ENCODE measurements at places on chromosomes 4 and X.

- no peak for DNase-seq
These were observed 14.8 kb downstream of the GIMD1 start for GRCh38 chr4:106353786-106354185.

DNA sequence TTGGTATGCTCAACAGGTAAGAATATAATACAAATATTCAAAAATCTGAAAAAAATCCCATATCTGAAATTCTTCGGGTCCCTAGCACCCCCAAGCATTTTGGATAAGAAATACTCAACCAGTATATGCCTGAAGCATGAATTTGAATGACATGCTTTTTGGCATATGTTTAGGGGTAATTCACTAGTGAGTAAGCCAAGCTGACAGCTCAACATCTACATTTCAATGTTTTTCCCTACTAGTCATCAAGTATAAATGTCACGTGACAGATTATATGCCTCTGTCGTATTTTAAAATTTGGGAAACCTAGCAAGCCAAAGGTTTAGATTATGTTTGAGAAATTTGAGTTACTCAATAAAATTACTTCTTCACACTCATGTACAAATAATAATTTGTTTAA lies 125.1 kb downstream of the FGF16 start:
- DNase-seq, result no peak

- DNase-seq, result no peak
These were observed 32.1 kb upstream of the VEGFC start for GRCh38 chr4:176824645-176825366.

- DNase-seq, result no peak
These were observed at the start of gene TRO for GRCh38 chrX:54920610-54921426. Gene TRO, plus strand, starts transcription at chrX:54920824. Its CDS starts 1,423 bp downstream, at chrX:54922247.

DNA sequence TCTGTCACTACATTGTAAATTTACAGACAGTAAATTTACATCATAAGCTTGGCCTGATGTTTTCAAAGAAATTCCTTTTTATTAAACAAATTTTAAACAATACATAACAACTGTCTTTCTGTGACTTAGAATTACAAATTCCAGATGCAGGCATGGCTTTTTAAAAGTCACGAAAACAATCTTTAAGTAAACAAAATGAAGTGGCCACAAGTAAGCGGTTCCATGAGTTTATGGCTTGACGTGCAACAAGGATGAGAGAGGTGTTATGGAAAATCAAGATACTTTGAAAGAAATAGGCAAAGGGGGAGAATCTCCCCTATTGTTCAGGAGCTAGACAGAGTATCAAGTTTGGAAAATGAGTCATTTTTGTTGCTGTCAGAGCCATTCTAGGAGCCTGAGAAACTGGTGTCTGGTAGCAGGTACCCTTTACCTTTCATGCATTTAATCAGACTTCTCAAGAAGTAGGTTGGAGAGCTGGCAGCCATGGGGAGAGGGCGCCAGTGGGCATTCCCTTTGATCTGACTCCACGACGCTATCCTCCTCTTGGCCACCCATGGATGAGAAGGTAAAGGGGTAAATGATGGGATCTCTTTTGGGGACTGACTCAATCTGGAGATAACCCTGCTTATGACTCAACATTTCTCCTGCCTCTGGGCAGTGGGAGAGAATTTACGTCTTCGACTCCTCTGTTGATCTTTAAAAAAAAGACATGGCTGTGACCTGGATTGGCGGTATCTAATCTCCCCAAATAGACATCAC lies 217.2 kb downstream of the SPRY1 start:
- DNase-seq, result no peak

DNA sequence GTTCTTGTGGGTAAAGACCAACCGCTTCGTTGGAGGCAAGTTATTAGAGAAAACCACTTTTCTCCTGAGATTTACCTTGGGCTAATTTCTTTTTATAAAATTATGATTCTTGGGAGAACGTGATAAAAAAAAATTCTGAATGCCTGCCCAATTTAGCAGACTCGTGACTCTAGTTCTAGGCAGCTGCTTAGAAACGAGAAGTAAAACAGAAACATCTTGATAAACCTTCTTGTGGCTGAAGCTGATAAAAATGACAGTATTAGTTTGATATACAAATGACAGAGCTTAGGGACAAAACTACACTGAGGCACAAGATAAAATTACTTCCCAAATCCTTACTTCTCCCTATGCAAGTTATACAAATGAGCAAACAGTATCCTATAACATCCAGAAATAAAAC lies 458.9 kb upstream of the TEX13C start:
- no peak for DNase-seq

- no peak for DNase-seq
These were observed 54.3 kb downstream of the LRBA start for GRCh38 chr4:150960818-150961217.

- DNase-seq, result no peak
These were observed 94.5 kb downstream of the ANXA3 start for GRCh38 chr4:78645853-78646757.

DNA sequence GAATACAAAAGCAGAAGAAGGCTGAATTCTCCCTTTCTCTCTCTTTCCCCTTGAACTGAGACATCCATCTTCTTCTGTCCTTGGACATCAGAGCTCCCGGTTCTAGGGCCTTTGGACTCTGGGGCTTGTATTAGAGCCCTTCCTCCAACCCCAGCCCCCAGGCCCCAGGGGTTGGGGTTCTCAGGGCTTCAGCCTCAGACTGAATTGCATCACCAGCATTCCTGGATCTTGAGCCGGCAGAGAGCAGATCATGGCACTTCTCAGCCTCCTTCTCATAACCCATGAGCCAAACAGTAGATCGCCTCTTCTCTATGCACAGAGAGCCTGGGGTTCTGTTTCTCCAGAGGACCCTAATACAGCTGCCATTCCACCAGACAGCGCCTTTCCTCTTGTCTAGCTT lies 25.3 kb upstream of the CLDN24 start:
- no peak for DNase-seq

- no peak for DNase-seq
These were observed 2.6 kb upstream of the HPGDS start for GRCh38 chr4:94345266-94345665.

- no peak for DNase-seq
These were observed 52.8 kb downstream of the PDLIM5 start for GRCh38 chr4:94504545-94504944.

GRCh38 chr4:170122252-170122651 lies 32.5 kb upstream of the AADAT start:
- DNase-seq, result no peak

- no peak for DNase-seq
These were observed 53.6 kb downstream of the EVC2 start for GRCh38 chr4:5654791-5655190.

DNA sequence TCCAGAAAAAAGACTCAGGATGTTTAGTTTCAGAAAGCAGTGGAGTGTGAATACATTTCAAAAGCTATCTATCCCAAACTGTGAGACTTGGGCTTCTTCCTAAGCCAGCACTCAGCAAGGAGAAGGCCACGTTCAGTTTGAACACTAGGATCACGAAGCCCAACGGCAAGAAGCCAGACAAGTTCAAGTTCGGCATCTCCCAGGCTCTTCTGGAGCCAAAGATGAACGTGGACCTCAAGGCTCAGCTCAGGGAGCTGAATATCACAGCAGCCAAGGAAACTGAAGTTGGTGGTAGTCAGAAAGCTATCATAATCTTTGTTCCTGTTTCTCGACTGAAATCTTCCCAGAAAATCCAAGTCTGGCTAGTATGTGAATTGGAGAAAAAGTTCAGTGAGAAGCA lies 7.6 kb downstream of the PLAC1 start:
- DNase-seq, result no peak

- DNase-seq, result no peak
These were observed 15.6 kb upstream of the LAP3 start for GRCh38 chr4:17561195-17561909.

DNA sequence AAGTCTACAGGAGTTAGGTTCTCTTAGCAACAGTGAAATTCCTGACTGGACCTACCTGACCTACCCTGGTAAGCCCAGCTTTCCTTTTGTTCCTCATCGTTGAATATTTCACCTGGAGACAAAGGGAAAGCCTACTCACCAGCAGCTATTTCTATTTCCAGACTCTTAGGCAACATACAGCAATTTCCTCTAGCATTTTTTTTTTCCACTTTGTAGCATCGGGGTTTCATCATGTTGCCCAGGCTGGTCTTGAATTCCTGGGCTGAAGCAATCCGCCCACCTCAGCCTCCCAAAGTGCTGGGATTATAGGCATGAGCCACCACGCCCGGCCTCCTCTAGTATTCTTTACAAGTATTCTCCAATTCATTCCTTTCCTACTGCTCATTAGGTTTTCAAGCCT lies 6.8 kb upstream of the S100G start:
- DNase-seq, result no peak

DNA sequence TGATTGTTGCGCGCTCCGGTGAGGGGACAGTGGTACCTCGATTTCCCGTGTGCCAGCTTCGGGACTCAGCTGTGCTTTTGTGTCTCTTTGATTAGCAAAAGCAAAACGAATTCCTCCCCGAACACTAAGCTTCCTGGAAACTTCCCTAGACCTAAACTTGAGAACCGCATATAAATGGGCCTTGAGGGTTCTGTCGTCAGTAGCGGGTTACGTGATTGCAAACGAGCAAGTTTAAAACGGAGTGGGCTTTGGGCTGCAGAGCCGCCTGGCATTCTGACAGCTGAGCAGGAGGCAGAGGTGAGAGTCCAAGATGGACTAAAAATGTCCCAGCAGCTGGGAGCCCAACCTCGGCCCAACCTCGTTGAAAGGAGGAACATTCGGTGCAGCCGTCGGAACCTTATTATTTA lies 1.2 kb upstream of the TAPT1 start:
- DNase-seq, result no peak

DNA sequence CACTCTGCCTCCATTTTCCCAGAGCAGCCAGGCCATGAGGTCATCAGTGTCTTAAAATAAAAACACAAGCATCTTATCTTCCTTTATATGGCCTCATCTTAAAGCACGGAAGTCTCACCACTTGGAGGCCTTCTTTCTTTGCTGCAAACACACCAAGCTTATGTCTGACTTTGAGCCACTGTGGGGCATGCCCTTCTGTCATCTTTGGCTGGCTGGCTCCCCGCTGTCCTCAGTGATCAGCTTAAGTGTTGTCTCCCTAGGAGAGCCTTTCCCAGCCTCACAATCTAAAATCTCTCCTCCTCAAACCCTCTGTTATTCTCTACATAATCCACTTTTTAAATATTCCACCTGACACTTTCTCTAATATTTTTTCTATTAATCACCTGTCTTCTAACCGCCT lies 191.6 kb upstream of the TTC29 start:
- no peak for DNase-seq

DNA sequence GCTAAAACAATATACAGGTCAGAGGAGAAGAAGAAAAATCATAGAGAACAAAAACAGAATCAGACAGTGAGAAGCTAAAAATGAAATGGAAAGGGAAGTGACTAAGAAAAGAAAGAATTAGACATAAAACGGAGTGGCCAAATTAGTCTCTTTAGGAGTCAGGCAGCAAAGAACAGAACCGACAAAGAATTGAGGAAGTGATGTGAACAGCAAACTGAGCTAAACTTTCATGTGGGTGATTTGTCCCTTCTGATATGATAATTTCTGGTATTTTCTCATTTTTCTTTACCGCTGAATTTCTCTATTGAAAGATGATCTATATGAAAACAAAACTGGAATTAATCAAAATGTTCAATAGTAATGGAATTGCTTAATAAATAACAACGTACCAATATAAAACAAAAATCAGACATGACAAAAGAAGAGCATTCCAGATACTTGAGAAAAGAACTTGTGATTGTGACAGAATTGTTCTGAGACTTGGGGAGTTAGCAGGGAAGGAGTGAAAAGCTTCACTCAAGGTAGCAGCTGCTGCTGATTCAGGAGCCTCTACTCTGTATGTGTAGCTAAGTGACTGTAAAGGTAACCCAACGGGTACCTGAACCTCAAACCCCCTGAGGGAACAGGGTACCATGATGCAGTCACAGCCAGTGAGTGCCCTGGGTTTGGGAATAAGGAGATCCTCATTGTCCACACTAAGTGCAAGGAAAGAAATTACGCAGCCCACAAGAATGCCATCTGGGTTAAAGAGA lies 8.8 kb downstream of the TAPT1 start:
- no peak for DNase-seq

DNA sequence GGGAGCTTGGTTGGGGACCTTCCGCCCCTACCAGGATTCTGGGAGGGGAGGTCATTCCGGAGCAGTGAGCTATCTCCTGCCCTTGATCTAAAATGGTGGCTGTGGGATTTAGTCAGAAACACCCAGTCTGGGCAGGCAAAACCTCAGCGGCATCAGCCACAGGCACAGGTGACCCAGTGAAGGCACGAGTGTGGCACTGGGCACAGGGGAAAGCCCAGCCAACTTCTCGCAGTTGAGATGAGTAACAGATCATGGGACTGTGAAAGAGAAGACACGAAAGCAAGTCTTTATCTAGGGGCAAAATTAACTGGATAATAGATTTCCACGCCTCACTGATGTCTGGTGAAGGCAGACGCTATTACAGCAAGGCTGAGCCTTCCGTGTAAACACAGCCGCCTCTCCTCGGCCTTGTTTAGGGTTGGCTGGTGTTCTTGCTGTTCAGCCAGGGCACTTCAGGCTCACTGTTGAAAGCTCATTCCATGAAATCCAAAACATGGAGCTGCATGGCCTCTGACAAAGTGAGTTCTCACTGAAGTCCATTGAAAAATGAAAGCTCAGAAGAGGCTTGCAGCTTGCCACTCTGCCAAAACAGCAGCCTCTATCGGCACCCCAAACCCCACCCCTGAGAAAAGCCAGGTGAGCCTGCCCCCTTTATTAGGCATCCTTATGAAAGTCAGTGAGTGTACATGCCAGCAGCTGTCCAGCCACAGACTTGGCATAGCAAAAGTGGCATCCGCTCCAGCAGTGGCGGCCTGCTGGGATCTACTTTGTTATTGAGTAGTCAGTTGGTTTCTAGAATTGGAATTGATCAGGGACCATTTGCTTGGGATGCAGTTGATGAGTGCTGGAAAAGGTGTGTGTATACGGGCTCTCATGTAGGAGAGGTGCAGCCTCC lies 102.3 kb upstream of the MTM1 start:
- no peak for DNase-seq

- DNase-seq, result no peak
These were observed 132.0 kb downstream of the ANK2 start for GRCh38 chr4:113181289-113182007.

- no peak for DNase-seq
These were observed 20.5 kb downstream of the RAB40A start for GRCh38 chrX:103498786-103499185.

- DNase-seq, result no peak
These were observed 12.4 kb downstream of the DDX53 start for GRCh38 chrX:23012162-23012561.

- no peak for DNase-seq
These were observed 61.4 kb downstream of the KLHL4 start for GRCh38 chrX:87578978-87579377.

All from NCI-H1417 treated with DMSO at 0.1 percent for 48 hours (cell line).